ENCODE measurements at places on chromosomes 4 and X.

DNA sequence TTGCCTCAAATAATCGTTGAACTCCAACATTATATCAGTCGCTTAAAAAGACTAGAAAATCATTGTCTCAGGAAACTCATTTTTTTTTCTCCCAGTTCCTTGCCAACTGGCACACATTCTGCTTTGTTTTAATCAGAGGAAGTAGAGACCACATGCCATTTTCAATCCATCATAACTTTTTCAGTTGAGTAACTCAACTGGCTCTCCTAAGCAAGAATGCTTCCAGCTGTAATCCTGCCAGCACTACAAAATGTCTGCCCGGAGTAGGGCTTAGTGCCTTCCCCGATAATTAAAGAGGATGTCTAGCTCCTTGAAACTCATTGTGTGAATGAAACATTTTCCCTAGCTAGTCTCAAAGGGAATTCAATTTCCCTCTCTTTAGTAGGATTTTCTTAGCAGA lies 33.0 kb downstream of the FREM3 start:
- no peak for DNase-seq

- DNase-seq: no peak
These were observed 279.8 kb upstream of the MAGEB18 start for GRCh38 chrX:25858273-25858880.

DNA sequence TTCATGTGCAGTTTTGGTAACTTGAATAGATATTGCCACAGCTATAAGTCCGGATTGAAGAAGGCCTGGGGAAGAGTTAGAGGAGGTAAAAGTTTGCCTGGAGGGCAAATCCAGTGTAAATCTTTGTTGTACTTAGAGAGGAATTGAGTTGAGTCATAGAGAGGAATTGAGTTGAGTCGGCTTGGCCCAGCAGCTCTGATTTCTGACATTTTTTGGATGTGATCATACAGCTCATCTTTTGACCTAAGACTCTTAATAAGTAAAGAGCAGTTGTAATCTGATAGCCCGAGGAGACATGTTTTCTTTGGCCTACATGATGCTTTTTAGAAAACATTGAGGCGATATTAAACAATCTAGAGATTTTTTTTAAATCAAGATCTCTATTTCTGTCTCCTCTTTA lies 3.9 kb downstream of the KIT start:
- no peak for DNase-seq

GRCh38 chr4:153522802-153523094 lies 56.6 kb downstream of the TMEM131L start:
- DNase-seq: no peak

- DNase-seq: no peak
These were observed 17.7 kb downstream of the ACSL1 start for GRCh38 chr4:184807797-184808712.

DNA sequence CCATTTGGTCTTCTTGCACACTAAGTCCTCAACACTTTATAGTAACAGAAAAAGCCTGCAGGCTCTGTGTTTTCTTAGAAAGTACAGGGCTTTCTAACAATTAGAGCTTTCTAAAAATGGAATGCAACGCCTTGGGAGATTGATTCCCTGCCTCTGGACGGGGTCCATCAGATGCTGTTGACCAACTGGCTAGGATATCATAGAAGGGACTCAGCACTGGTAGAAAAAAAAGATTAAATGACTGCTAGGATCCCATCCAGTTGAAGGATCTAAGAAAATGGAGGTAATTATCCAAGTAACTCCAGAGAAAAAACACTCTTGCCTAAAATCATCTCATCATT lies 39.5 kb downstream of the USP46 start:
- no peak for DNase-seq

DNA sequence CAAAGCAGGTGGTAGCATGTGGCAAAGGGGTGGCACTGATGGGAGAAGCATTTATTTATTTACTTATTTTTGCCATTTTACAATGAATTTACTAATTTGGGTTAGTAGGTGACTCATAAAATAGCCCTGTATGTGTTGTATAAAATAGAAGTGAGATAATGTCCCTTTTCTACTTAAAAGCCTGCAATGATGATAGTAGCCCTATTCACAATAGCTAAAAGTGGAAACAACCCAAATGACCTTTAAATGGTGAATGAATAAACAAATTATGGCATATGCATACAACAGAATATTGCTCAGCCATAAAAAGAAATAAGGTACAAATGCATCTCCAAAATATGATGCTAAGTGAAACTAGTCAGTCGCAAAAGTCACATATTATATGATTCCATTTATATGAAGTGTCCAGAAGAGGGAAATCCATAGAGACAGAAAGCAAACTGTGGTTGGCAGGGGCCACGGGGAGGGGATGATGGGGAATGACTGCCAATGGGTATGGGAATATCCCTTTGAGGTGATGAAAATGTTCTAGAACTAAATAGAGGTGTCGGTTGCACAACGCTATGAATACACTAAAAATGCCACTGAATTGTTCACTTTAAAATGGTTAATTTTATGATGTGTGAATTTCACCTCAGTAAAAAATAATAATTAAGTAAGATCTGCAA lies 35.8 kb upstream of the FAM9C start:
- no peak for DNase-seq

DNA sequence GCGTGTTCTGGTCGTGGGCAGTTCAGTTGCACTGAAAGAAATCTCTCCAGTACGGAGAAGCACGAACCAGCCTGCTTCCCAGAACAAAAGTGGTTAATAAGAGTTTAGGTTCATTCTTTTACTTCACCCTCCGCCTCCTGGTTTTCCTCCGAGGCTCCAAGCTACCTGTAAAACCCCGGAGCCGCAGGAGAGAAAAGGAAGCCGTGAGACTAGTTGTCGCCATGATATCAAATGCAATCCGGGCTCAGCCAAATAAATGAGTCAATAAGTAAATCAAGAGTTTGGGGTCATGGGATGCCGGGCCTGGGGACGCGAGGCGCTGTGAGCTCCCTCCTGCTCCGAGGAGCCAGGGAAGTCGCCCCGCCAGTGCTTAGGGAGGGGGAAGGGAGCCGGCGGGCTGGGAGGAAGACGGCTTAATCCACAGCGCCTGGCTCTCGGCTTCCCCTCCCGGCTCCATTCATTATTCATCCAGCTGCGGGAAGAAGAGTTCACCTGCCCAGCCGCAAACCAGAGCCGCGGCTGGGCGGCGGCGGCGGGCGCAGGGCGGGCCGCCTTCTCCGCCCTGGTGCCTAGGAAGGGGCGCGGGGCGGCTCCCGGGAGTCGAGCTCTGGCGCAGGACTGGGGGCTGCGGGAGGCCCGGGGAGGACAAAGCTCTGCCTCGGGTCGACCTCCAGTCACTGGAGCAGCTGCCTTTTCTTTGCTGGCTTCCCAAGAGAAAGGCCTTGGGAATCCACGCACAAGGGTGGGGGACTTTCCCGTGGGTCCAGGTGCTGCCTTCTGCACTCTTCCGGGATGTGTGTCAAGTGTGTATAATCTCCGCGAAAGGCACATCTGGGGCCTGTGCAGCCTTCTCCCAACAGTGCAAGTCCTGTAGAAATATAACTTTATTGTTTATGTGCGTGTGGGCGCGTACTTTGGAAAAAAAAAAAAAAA lies 1.7 kb downstream of the FRAS1 start:
- no peak for DNase-seq

GRCh38 chr4:139919004-139919403 lies 235.0 kb downstream of the MAML3 start:
- DNase-seq: no peak

DNA sequence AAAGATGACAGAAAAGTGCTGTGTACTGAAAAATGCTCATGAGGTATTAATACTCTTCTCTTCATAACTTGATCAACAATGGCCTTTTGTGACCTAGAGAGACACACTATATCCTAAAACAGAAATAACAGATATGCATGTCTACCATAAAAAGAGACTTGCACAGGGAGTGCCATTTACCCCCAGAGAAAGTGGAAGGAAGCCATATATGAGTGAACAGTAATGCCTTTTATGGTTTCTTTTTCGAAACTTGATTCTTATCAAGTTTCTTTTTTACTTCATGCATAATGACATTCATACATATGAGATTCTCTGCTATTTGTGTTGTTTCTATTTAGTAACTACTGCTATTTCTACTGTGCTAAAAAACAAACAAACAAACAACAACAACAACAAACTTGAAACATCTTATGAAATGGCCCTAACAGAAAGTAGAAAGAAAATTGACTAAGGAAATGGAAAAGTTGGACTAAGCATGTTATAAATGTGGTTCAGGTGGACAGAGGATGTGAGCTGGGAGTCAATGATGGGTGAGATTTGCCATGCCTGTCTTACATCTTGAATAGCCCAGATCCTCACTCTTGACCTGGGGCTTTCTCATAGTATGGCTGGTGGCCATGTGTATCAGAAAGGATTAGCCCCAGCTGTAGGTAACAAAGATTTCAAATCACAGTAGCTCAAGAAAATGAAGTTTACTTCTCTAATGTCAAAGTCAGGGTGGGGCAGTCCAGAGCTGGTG lies 43.8 kb downstream of the GEMIN8 start:
- DNase-seq: no peak

- DNase-seq: no peak
These were observed 296.2 kb downstream of the INPP4B start for GRCh38 chr4:142549726-142550463.

DNA sequence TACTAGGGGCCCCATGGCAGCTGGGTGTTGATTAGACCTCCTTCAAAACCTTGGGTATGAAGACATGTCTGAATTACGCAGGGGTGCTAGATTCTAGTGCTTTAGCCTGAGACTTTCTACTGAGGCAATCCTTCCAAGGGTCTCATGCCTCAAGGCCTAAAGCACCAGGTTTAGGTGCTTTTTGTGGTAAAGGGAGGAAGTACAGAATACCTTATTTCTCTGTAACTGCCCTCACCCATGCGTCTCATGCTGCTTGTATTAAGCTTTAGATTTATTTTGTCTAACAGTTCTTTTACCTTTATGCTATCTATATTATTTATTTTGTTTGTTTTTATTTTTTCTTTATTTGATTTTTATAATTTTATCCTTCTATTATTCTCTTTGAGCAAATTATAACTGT lies 190.2 kb upstream of the GK2 start:
- no peak for DNase-seq

GRCh38 chrX:13265111-13265510 lies 54.7 kb downstream of the ATXN3L start:
- DNase-seq: no peak

- no peak for DNase-seq
These were observed 32.2 kb upstream of the GATB start for GRCh38 chr4:151792995-151793394.

DNA sequence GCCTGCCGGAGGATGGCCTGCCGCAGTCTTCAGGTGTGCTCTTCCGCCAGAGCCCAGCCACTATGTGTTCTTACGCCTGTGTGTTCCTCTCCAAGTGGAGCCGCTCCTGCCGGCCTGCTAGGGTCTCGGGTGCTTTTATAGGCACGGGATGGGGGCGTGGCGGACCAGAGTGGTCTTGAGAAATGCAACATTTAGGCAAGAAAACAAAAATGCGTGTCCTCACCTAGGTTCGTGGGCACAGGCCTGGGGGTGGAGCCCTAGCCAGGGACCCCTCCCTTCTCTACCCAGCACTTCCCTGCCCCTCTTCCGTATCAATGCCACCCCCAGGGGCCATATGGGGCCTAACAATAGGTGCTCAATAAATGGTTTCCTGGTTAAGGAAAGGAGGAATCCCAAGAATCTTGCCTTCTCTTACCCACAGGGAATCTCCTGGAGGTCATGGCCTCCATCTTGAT lies 34.4 kb upstream of the LRBA start:
- DNase-seq: no peak

DNA sequence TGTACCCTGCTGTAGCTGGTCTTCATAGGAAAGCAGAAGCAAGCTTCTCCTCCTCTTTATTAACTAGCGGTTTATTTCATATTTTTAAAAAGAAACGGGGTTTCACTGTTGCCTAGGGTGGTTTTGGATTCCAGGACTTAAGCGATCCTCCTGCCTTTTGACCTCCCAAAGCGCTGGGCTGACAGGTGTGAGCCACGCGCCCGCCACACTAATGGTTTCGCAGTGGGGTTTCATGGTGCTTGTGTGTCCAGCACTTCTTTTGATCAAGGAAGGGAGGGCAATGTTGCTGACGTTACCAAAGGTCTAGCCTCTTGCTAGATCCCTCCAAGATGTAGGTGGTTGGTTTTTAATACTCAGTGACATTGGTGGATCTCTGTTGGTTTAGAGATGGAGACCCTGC lies 1.4 kb downstream of the MAEA start:
- DNase-seq: no peak

GRCh38 chrX:119340606-119341205 lies 58.4 kb upstream of the SLC25A43 start:
- no peak for DNase-seq

GRCh38 chr4:15233264-15233597 lies 194.6 kb upstream of the C1QTNF7 start:
- DNase-seq: no peak
